ENCODE measurements at places on chromosomes 16 and 17.

DNA sequence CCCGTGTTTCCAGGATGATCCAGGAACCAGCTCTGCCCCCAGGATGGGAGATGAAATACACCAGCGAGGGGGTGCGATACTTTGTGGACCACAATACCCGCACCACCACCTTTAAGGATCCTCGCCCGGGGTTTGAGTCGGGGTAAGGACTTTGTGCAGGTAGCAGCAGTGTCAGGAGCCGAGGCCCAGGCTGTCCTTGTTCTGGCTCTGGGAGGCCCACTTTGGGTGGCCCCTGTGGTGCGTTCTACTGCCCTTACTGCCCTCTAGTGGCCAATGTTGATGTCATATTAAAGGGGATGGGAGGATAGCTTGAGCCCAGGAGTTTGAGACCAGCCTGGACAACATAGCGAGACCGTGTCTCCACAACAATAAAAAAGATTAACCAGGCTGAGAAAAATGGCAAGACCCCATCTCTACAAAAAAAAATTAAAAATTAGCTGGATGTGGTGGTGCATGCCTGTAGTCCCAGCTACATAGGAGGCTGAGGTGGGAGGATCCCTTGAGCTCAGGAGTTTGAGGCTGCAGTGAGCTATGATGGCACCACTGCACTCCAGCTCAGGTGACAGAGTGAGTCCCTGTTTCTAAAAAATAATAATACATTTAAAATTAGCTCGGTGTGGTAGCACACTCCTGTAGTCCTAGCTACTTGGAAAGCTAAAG is 20.9 kb upstream of the CLEC18A start:
- DNase-seq = no peak

GRCh38 chr16:1548727-1549126 is 15.3 kb downstream of the TMEM204 start:
- DNase-seq = no peak

DNA sequence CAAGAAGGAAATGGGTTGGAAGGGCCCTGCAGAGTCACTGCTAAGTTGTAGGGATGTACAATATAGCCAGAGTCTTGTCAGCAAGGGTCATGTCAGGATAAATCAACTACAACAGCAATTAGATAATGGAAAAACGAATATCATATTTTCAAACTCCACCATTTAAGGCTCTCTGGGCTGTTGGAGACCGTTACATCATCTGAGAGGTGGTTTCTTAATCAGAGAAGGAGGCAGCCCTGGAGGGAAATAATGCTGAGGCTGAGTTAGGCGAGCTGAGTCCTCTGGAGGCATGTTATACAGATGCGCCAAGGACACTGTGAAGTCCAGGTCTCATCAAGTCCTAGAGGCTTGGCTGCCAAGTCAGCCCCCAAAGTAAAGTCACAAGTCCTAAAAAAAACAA is 30.3 kb downstream of the LYRM9 start:
- DNase-seq = no peak

DNA sequence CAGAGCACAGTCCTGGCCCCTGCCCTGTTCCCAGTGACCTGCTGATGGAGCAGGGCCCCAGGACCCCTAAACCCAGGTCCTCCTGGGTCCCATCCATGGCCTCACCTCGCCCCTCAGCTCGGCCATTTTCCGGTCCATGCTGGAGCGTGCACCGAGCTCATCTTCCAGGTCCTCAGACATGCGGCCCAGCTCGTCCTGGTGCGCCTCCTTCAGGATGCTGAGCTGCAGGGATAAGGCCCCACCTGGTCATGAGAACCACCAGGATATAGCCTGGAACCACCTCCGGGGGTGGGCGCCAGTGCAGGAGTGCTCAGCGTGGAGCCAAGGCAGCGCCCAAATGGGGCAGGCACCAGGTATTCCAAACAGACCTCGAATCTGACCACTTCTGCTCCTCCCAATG is 17.9 kb downstream of the CCDC102A start:
- no peak for DNase-seq

GRCh38 chr17:40514013-40514875 is 12.8 kb upstream of the TNS4 start:
- DNase-seq = no peak

- DNase-seq = no peak
Observed at GRCh38 chr17:42695500-42695899, 13.2 kb downstream of the CNTNAP1 start.

DNA sequence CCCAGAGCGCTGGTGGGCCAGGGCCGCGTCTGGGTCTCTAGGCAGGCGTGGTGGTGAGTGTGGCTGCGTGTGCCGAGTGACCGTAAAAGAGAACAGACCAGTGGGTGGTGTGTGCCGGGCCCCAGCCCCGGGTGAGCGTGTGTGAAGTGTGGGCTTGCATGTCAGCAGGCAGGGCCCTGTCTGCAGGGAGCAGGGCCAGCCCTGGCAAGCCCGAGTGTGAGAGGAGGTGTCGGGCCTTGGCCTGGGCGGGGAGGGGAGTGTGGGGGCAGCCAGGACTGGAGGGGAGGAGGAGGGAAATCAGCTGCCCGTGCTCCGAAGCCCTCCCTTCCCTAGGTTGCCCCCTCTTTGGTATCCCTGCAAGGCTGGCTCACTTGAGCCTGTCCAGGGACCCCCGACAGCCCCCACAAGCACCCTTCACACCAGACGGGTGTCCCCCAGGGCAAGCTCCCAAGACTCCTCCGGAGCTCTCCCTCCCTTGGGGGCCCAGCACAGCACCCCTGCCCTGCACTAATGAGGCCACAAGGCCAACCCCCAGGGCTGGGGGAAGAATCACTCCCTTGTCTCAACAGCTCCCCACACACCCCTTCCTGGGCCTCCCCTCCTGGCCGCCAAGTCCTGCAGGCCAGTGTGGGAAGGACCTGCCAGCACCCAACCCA is 1.9 kb downstream of the USH1G start:
- no peak for DNase-seq

DNA sequence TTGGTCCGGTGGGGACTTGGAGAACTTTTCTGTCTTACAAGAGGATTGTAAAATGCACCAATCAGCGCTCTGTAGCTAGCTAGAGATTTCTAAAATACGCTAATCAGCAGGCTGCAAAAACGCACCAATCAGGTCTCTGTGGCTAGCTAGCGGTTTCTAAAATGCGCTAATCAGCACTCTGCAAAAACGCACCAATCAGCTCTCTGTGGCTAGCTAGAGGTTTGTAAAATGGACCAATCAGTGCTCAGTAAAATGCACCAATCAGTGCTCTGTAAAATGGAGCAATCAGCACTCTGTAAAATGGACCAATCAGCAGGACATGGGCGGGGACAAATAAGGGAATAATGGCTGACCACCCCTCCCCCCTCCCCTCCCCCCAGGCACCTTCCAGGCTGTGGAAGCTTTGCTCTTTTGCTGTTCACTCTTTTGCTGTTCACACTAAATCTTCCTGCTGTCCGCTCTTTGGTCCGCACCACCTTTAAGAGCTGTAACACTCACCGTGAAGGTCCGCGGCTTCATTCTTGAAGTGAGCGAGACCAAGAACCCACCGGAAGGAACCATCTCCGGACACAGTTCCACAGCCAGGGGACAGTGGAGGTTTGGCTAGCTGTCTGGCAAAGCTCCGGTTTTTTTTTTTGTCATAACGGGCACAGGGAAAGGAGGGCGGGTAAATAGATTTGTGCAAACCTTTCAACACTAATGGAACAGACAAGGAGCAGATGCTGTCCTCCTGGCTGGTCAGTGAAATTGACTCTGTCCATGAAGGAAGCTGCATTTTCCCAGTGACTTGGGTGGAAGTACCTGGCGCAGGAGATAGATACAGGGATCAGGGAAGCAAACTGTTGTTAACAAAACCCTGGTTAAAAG is 8.3 kb downstream of the PITPNC1 start:
- no peak for DNase-seq

DNA sequence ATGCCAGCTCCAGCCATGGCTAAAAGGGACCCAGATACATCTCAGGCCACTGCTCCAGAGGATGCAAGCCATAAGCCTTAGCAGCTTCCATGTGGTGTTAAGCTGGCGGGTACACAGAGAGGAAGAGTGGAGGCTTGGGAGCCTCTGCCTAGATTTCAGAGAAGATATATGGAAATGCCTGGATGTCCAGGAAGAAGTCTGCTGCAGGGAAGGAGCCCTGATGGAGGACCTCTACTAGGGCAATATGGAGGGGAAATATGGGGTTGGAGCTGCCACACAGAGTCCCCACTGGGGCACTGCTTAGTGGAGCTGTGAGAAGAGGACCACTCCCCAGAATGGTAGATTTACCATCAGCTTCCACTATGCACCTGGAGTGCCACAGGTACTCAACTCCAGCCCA is 32.1 kb downstream of the RNF112 start:
- no peak for DNase-seq

DNA sequence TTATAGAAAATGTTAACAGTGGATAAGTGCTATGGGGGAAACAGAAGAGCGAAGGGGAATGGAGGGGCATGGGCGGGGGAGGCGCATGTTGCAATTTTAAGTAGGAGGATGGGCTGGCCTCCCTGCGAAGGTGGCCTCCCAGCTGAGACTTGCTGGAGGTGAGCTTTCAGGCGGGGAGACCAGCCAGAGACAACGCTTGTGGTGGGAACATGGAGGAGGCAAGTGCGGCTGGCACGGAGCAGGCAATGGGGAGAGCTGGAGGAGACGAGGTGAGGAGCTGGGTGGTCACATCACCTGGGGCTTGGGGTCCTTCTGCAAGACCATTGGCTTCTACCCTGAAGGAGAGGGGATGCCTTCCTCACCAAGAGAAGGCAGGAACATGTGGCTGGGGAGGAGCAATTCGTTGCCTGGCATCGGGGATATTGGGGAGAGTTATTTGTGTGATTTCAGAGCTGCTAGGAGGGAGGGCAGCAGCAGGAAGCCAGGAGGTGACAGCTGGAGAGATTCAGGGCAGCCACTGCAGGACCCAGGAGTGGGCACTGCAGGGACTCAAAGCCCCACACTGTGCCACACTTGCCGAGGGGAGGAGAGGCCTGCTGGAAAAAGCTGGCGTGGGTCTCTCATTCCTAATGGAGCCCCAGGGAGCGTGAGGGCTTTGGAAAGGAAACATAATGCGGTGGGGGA is 34.4 kb downstream of the PMFBP1 start:
- DNase-seq = no peak

GRCh38 chr17:82675476-82676245 is 22.8 kb downstream of the RAB40B start:
- DNase-seq = no peak

GRCh38 chr17:45579529-45580495 is 89.3 kb upstream of the PLEKHM1 start:
- DNase-seq = no peak

- DNase-seq = no peak
Observed at GRCh38 chr16:71360378-71360777, 1.9 kb downstream of the CALB2 start.

DNA sequence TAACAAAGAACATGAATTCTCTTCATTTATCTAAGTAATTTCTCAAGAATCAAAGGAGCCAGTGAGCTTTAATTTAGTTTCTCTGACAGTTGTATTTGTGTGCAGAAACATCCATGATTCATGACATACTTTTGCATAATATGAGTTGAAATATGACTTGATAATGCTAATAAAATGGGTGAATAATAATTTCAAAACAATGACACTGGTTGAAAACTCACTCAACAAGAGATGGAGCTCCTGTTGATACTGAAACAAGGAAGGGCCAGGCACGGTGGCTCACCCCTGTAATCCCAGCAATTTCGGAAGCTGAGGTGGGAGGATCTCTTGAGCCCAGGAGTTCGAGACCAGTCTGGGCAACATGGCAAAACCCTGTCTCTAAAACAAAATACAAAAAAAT is 147.0 kb downstream of the MAP2K6 start:
- DNase-seq = no peak

GRCh38 chr17:60601447-60602384 is 1.7 kb downstream of the PPM1D start:
- no peak for DNase-seq

DNA sequence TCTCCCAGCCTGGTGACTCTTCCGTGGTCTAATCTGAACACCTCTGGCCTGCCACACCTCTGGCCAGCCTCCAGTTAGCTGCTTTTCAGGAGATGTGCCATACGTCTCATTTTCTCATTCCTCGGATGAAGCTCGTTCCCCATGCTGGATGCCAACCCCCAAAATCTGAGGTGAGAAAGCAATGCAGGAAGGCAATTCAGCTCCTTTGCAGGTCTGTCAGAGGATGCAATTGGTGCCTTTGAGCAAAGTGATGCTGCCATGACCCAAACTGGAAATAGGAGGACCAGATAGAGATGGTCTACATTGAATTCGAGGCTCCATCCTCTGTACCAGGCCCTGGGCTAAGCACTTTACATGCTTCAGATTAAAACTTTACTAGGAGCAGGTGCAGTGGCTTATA is 11.0 kb upstream of the CUEDC1 start:
- DNase-seq = no peak

GRCh38 chr17:67679721-67680120 is 38.0 kb upstream of the NOL11 start:
- DNase-seq = no peak

DNA sequence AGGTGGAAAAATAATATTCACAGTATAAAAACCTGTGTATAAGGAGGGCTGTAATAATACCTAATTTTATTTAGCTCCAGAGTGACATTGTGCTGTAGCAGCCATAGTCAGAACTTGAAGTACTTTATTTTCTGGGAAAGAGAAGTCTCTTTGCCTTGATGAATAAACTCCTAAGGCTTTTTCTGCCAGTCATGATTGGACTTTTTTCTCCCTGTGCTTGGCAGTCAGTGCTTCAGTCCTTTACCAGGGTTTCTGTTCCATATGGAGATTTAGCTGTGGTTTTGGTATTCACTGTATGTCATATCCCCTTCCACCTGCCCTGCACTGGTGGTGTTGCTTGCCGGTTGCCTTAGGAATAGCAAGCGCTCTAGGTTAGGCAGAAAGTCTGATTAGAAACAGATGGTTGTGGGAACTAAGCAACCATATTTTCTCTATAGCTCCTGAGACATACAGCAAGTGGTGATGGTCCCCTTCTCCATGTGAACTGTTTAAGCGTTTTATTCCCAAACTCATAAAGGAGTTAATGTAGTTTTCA is 24.7 kb downstream of the DDX42 start:
- DNase-seq = no peak

GRCh38 chr16:14511800-14512135 is 118.3 kb downstream of the PARN start:
- no peak for DNase-seq

- DNase-seq = no peak
Observed at GRCh38 chr17:42266462-42266861, 9.7 kb downstream of the STAT5B start.

- DNase-seq = no peak
Observed at GRCh38 chr17:83067718-83068261, 11.6 kb upstream of the METRNL start.

All from stimulated activated CD4-positive, alpha-beta T cell treated with anti-CD3 and anti-CD28 coated beads, TNF-alpha, amount 100 ng/mL, for 1 hour (primary cell).